ENCODE measurements at places on chromosomes 7 and 10.

GRCh38 chr7:155950898-155951553 lies 138.8 kb upstream of the SHH start:
- no peak for DNase-seq

DNA sequence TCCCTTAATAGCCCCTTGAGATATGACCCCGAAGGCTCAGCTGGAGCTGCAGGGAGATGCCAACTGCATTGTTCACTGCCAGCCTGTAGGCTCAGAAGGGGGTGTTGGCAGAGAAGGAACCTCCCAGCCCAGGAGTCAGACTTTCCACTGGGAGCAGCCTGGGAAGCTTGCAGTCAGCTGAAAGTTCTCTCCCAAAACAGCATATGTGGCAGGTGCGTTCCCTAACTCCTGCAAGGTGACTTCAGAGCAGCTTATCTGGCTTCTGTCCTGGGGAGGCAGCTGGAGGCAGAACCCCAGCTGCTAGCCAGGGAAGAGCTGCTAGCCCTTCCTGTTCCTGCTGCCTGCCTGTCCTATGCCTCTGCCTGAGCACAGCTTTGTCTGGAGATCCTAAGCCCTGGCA lies 8.1 kb downstream of the SFTPA2 start:
- DNase-seq, result no peak

- DNase-seq, result no peak
These were observed 1.2 kb downstream of the MACROH2A2 start for GRCh38 chr10:70053841-70054288.

DNA sequence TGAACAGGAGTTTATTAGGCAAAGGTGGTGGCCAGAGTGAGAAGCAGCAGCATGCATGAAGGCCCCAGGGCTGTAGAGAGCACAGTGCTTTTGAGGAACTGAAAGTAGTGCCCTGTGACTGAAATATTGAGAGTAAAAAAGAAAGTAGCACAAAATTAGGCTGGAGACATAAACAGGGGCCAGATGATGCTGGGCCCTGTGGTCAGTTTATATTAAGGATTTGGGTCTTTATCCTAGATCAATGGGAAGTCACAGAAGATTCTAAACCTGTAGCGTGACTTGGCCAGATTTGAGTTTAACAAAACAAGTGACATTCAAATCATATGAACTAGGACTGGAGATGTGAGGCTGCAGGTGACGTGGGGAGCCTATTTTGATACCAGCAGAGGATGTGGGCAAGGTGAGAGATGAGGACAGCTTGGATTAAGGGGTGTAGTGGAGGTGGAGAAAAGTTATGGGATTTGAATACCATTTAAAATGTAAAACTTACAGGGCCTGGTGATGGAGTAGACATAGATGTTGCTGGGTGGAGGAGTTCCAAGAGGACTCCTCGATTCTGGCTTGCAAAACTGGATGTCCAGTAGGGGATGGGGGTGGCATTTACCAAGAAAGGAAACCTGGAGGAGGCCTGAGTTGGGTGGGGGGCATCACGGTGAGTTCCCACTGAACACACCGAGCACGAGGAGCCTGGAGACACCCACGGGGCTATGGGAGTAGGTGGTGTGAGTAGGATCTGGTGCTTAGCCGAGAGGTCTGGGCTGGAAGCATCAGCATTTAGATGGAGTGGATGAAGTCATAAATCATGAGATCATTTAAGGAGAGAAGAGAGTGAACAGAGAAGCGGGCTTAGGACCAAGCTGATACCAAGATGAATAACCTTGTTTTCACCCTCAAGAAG lies 52.8 kb downstream of the HHEX start:
- no peak for DNase-seq

- DNase-seq, result no peak
These were observed 156.3 kb upstream of the CACNA2D1 start for GRCh38 chr7:82599895-82600294.

- DNase-seq, result no peak
These were observed 323.3 kb upstream of the ZNF32 start for GRCh38 chr10:43971981-43972380.

GRCh38 chr7:42254217-42254616 lies 17.2 kb upstream of the GLI3 start:
- no peak for DNase-seq

GRCh38 chr10:42691361-42692120 lies 53.2 kb upstream of the ZNF33B start:
- DNase-seq, result no peak

DNA sequence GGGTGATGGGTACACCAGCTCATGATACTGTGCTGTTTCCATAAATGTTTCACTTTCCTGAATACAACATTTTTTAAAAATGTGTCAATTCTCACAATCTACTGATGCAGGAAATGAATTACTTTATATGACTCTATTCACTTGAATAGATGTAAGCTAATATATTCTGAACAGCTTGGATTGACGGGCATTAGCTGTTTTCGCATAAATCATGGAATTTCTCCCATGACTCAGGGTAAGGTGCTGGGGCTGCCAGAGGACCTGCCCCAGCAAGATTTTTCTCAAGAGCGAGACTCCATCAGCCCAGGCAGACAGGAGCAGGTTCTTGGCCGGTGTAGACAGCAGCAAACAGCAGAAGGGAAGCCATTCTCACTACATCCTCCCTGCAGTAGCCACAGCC lies 107.1 kb downstream of the PFKFB3 start:
- DNase-seq, result no peak

DNA sequence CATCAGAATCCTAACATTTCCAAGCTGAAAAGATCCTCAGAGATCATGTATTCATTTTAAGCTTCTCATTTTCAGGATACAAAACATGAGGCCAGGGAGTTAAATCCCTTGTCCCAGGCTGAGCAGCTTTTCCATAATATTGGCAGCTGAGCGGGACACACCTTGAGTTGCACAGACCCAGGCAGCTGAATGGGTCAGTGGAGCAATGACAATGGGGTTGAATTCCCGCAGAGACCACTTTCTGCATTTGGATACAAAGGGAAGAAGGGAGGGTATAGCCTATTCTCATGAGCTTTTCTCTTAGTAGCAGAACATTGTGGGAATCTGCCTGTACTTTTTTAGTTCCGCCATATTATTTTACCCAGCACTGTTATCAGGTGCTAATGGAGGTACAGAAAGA lies 49.5 kb downstream of the PRR15 start:
- DNase-seq, result no peak

DNA sequence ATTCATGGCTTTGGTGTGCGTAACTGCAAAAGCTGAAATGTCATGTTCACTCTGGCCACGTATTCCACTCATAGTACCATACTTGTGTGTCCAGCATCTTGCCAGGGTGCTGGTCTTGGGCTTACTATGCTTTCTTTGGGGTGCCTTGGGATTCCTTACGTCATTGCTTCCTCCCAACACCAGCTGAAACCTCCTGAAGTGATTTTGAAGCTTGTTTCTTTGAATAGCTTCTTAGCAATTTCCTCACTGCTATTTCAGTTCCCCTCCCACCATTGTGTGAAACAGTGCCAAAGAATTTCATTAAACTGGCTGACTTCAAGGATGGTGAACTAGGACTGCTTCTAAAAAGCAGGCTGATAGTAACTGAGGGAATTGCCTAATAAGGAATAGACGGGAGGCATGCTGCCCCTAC lies 36.9 kb downstream of the ENTPD1 start:
- no peak for DNase-seq

- DNase-seq, result no peak
These were observed 54.3 kb downstream of the ERCC6 start for GRCh38 chr10:49484486-49485235.

- DNase-seq, result no peak
These were observed 679.7 kb upstream of the SEMA3D start for GRCh38 chr7:85866540-85866939.

DNA sequence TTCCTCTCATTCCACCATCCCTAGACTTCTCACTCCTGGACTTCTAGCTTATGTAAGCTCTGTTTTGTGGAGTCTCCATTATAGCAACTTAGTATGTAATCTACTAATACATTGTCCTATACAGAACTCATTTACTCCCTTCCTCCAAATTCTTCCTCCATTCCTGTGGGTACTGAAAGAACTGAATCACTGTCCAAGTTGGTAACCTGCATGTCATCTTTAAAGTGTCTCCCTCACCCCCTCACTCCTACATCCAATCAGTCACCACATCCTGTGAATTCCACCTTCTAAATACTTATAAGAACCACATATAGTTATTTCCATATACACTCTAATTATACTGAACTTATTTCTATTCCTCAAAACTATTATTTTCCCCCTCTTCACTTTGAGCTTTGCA lies 20.3 kb downstream of the AASS start:
- DNase-seq, result no peak

- DNase-seq, result no peak
These were observed 809.1 kb downstream of the SORCS1 start for GRCh38 chr10:106355450-106355849.

DNA sequence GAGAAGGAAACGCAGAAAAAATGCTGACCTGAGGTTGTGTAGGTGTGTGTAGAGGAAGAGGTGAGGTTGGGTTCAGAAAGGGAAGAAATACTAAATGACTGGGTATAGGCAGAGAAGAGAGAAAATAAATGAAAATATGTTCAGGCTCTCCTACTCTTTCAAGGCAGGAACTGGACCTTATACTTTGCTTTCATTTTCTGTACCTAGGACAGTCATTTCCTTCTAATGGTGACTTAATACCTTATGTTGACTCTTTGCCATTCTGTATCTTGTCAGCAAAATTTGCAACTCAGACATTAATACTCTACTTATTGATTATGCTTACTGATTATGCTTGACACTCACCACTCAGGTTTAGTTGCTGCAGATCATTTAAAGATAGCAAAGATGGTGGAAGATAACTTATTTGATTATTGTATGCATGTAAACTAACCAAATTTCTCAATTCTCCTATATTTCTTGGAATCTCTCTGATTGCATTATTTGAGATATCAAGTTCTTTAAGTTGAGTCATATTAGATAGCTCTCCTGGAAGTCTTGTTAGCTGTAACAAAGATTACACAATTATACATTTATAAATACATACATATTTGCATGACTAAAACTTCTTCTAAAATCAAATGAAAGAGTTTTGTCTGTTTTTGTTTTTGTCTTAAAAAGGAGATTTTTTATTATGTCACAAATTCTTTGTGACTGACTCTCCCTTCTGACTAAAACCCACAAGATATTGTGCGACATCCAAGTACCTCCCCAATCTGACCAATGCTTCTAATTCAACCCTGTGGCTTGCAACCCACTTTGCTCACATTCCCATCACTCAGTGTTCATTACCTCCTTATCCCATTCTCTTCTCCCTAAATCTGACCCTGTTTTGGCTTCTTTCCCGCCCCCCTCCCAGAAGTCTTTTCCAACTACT lies 20.0 kb downstream of the LRRD1 start:
- DNase-seq, result no peak

- no peak for DNase-seq
These were observed 17.1 kb downstream of the CNNM1 start for GRCh38 chr10:99346247-99346646.

- no peak for DNase-seq
These were observed 76.6 kb upstream of the TNRC18 start for GRCh38 chr7:5500056-5500776.

DNA sequence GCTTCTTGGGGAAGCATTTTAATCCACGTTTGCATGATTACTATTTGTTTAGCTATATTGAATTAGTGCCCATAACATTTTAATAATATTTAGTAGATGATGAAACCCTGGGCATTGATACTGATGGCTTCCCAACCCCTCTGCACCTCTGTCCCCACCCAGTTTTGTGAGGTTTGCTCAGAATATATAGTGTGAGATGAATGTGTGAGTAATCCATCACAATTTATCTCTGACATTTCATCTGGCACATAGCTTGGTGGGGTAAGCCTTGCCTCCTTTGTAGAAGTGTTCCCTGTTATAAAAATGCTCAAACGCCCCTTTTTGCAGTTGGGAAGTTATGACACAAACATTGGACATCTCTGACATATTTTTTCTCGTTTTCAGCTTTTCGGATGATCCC lies 104.2 kb downstream of the WNT2 start:
- no peak for DNase-seq

DNA sequence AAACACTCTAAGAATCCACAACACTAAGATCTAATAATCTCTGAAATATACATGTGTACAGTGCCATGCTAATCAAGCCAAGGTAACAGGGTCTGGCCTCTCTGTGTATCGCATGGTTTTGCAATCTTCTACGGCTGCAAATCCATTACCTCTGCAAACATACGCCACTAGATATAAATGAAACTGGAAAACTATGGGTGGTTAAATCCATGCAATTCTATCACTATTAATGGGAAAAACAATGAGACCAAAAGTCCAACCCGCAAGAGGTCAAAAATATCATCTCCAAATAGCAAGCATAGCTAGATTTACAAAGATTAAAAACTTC lies 23.0 kb downstream of the SGCE start:
- DNase-seq, result no peak

GRCh38 chr7:121084256-121084655 lies 95.7 kb downstream of the CPED1 start:
- no peak for DNase-seq

DNA sequence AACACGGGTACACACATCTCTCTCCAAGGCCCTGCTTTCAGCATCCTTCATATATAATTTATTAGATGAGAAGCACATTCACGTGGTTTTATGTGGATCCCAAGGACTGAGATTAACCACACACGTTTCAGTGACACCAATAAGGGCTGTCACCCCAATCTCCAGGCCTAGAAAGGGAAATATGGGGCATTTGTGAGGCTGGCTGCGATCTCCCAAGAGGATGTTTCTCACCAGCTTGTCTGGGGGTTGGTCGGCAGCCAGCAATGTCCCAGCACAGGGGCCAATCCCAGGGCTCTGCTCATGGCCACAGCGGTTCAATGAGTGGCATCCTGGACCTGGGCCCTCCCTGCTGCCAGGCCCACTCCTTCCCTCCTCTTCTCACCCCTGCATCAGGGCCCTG lies 115.5 kb downstream of the ITIH5 start:
- no peak for DNase-seq

DNA sequence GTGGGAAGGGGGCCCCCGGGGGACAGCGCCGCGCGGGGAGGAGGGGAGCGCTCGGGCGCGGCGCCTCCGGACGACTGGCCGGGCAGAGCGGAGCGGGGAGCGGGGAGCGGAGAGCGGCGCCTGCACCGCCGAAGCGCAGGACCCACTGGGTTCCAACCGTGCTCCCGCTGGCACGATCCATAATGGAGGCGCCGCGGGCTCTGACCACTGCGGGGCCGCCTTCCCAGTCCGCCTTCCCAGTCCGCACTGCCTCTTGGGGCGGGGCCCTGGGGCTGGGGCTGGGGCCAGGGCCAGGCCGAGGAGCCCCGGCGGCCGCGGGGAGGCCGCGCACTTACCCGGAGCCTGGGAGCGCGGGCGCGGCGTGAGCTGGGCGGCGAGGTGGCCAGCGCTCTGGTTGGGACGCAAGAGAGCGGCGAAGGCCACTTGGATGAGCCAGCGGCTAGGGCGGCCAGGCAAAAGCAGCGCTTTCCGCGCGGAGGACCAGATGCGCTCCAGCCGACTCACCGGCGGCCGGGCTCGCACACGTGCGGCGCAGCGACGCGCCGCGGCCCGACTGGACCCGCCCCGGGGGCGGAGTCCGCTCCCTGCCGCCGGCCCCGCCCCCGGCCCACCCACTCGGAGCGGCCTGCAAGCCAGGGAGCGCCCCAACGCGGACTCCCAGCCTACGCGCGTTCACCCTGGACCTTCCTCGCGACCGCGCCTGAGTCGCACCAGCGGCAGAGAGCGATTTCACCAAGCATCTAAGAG lies at the start of gene PUS7:
TSS of gene PUS7 (minus strand) at position 555 of the 747 bp plus-strand sequence. CDS start 13,759 bp downstream, outside the sequence.
- peak; percentile 65 for DNase-seq

GRCh38 chr10:1604246-1604645 lies 133.1 kb downstream of the ADARB2 start:
- no peak for DNase-seq

- no peak for DNase-seq
These were observed 527.8 kb downstream of the LRMDA start for GRCh38 chr10:75959209-75959608.
